ENCODE measurements at places on chromosomes 6 and 20. TPM values are rescaled to one million over a fixed set of nuclear protein-coding genes. Genes with fewer than 3 reads are reported as not detected.

DNA sequence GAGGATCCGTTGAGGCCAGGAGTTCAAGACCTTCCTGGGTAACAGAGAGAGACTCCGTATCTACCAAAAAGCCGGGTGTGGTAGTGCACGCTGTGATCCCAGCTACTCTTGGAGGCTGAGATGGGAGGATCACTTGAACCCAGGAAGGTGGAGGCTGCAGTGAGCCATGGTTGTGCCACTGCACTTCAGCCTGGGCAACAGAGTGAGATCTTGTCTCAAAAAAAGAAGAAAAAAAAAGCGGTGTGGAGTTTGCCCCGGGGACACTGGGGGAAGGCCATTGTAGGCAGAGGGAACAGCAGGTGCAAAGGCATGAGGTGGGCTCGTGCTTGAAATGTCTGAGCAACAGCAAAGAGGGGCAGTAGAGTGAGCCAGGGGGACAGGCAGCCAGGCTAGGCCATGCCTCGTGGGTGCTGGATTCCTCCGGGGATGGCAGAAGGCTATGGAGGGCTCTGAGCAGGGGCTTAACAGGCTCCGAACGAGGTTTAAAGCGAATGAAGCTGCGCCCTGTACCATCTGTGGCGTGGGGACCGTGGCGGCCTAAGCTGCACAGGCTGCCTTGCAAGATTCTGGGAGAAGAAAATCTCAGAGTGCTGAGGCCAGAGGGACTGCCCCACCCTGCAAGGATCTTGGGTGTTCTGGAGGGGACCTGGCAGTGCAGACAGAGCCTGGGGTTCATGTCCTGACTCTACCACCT, 36.9 kb upstream of the NOL4L start:
- no peak for DNase-seq

- DNase-seq = peak; percentile 16
These were observed 22.7 kb upstream of the GOPC start for GRCh38 chr6:117624869-117625481.

GRCh38 chr6:119065382-119065781, 13.1 kb downstream of the FAM184A start:
- no peak for DNase-seq

The OVOL2 gene
- total RNA-seq = 2.0 TPM

The MYMX gene
- total RNA-seq = not detected

The LAMA2 gene
- total RNA-seq = 3.9 TPM

All from MCF 10A (cell line).